ENCODE measurements at places on chromosomes 1 and 21.

- no peak for DNase-seq
Measured at GRCh38 chr21:41032541-41032940, 135.4 kb upstream of the BACE2 start.

GRCh38 chr1:219175212-219175564 lies 1.5 kb downstream of the LYPLAL1 start:
- no peak for DNase-seq

- no peak for DNase-seq
Measured at GRCh38 chr1:43872280-43872679, 61.3 kb upstream of the ARTN start.

DNA sequence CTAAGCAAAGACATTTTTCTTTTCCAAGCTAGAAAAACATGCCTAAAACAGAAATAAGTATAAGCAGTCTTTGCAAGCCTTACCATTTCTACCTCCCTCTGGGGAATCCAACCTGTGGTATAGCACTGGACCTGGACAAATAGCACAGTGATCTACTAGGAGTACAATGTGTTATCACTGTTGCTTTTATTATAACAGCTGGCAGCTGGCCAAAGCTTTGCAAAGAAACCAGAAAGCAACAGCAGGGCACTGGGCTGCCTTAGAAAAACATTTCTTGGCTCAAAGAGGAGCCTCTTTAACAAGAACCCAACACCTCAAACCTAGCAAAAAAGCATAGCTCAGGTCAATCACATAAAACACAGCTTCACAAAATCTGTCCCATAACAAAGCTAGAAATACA lies 294.5 kb upstream of the GREM2 start:
- no peak for DNase-seq

DNA sequence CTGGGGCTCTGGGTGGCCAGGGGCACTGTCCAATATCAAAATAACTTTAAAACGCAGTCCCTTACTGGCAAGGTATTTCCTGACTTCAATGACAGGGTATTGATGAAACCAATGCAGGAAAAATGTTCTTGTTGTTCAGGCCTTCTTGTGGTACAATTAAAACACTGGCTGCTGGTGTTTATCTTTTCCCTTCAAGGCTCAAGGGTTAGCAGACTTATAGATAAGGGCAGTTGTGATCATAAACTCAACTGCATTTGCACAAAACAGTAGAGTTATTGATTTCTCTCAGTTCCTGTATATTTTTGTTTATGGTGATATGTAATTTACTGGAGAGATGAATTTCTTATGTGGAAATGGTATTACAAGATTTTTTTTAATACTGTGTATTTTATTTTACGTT lies 2.7 kb upstream of the CD84 start:
- no peak for DNase-seq

DNA sequence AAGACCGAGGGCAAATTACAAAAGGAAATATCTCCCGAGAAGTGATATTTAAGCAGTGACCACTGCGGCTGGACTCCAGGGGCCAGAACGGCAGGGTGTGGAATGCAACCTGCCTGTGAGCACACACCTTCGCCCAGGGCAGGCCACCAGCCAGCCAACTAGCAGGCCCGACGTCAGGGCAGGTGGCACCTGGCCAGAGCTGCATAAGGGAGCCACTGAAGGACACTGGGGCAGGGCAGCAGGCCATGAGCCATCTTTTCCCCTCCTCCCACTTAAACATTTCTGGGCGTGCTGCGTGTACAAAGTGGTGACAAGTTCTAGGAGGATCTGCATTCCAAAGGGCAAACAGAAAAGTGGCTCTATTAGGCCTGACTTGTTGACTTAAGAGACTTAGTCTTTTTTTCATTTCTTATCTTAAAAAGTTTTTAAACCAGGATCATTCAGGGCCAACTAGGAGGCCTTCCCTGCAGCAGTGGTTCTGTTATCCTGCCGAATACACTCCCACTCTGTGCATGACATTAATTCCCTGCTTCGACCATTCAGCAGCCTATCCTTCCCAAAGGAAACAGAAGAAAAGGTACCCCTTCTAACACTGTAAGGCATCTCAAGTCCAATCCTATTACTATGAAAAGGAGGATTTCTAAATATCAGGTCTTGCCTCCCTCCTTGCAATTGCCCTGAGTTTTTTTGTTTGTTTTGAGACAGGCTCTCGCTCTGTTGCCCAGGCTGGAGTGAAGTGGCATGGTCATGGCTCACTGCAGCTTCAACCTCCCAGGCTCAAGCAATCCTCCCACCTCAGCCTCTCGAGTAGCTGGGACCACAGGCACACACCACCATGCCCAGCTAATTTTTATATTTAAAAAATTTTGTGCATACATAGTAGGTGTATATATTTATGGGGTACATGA lies 96.3 kb downstream of the BCAR3 start:
- no peak for DNase-seq

DNA sequence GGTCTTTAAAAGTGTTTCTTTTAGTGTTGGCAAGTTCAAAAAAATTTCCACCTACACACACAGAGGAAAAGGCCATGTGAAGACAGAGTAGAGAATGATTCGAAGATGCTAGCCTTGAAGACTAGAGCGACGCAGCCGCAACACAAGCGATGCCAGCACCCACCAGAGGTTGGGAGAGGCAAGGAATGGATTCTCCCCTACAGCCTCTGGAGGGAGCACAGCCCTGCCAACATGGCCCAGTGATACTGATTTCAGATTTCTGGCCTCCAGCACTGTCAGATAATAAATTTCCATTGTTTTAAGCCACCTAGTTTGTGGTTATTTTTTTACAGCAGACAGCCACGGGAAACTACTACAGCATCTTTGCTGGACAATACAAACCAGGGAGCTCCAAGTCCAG lies 6.9 kb upstream of the ADAR start:
- DNase-seq, result no peak

GRCh38 chr1:31548534-31548906 lies 27.8 kb upstream of the TINAGL1 start:
- DNase-seq, result no peak

DNA sequence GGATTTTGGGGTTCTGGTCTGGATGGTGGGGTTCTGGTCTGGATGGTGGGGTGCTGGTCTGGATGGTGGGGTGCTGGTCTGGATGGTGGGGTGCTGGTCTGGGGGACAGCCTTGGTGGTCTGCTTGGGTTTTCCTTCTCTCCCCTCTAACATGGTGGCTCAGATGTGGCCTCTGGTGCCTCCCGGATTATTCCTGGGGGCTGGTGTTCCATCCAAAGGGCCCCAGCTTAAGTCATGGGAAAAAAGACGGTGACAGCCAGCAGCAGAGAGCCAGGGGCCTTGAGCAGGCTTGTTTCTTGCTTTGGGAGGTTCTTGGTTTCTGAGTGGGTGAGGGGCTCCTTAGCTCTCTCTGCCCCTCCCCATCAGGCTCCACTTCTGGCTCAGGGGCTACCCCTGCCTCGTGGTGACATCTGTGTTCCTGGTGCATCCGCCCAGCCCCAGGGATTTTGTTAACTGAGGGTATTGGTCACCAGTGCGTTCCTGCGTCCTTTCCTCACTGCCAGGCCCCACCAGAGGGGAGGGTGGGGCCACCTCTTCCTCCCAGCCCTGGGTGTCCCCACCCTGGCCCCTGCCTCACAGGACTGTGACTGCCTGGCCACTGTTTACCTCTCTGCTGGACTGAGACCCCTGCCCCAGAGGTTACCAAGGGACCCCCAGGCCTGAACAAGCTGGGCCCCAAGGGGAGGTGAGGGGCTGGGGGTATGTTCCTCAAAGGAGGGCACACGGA lies 43.2 kb upstream of the ACTRT2 start:
- no peak for DNase-seq

- DNase-seq, result no peak
Measured at GRCh38 chr1:6080469-6080868, 34.8 kb downstream of the KCNAB2 start.

- no peak for DNase-seq
Measured at GRCh38 chr1:79760531-79760930, 754.0 kb upstream of the ADGRL4 start.

- no peak for DNase-seq
Measured at GRCh38 chr1:73176902-73177301, 894.6 kb upstream of the NEGR1 start.

DNA sequence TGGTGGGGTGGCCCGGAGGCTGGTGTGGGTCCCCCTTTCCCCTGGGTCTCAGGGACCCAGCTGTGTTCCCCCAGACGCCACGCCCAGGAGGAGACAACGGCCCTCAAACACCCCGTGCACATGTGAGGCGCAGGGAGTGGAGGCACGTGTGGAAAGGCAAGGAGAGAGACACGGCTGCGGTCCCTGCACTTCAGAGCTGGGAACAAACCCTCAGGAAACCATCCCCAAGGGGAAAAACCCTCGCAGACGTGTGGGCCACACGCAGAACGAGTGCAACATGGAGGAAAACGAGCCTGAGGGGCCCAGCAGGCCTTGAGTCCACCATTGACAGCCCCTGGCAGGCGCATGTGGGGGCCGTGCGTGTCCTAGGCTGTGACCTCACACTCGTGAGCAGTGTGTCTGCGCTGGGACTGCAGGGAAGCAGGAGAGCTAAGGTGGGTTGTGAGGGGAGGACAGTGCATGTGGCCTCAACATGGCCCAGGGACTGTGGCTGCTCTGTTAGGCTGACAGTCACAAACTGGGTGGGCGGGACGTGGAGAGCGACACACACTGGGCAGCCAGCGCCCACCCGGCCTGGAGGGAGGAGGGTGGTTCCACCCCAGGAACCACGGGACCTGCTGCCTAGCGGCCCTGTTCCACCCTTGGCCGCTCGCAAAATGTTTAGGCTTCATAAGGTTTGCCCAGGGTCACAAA lies 20.0 kb downstream of the ITGB2 start:
- DNase-seq, result no peak

- no peak for DNase-seq
Measured at GRCh38 chr1:56105397-56105796, 474.0 kb downstream of the PLPP3 start.

- DNase-seq, result no peak
Measured at GRCh38 chr1:22886211-22886610, 86.5 kb downstream of the LACTBL1 start.

GRCh38 chr21:28025111-28025510 lies 967.6 kb downstream of the LTN1 start:
- DNase-seq, result no peak

DNA sequence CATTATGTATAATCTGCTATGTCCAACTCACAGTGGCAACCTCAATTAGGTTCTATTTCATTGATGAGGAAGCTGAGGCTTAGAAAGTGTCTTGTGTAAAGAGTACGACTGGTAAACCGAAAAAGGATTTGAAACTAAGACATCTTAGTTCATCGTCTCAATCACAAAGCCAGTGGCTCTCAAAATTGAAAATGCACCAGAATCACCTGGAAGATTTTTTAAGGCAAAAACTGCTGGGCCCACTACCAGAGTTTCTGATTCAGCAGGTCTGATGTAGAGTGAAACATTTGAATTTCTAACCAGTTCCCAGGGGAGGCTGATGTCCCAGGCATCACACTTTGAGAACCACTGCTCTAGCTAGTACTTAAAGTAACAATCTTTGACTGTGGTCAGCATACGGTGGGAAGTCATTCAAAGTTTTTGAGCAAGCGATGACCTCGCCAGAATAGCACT lies 5.2 kb upstream of the LRRC53 start:
- DNase-seq, result no peak

DNA sequence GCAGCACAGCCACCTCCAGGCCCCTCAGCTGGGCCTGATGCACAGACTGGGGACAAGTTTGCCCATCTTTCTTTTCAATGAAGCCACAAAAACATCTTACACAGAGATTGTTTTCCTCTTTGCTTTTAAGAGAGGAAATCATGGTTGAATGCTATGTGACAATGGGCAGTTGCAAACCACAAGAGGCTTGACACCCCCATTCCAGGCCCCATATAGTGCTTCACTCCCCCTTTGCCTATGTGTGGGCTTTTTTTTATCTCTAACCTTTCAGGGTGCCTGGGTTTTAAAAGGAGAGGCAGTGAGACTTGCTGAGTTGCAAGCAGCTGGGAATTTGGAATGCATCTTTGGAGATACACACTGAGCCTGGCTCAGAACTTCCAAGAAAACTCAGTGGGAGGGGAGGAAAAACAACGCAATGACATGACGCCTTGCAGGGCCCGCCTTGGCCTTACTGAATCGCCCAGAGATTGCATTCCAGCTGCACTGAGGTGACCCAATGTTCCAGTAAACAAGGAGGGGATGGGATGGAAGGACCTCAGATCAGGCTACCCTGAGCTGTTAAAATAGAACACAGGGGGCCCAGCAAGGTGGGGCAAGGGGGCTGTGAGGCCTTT lies 145.2 kb upstream of the ZNF648 start:
- DNase-seq, result no peak

DNA sequence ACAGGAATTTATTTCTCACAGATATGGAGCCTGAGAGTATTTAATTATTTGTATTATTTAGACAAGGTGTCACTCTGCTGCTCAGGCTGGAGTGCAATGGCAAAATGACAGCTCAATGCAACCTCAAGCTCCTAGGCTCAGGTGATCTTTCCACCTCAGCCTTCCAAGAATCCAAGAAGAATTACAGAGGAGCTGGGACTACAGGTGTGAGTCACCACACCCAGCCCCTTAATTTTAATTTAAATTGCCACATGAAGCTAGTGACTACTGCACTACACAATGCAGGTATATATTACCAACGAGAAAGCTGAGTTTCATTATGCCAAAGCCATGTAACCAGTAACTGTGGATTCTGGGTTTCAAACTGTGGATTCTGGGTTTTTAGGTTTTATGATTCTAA lies 2.1 kb downstream of the KHDC4 start:
- no peak for DNase-seq

GRCh38 chr1:207364614-207365013 lies 43.1 kb downstream of the CD55 start:
- no peak for DNase-seq

DNA sequence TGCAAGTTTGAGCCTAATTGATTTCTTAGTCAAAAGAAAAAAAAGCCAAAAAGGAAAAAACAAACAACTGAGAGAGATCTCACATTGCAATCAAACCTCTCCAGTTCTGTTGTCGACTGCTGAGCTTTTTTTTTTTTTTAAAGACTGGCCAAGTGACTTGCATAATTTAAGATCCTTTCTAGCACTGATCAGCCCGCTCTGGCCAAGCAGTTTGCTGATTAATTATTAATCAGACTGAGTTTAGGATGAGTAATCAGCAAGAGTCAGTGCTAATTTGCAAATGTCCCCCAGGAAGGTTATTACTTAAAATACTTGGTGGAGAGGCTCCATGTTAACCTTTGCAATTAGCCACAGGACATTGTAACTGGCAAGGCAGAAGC lies 39.3 kb downstream of the HMGB4 start:
- no peak for DNase-seq

- no peak for DNase-seq
Measured at GRCh38 chr1:19468397-19468956, 16.9 kb downstream of the CAPZB start.

DNA sequence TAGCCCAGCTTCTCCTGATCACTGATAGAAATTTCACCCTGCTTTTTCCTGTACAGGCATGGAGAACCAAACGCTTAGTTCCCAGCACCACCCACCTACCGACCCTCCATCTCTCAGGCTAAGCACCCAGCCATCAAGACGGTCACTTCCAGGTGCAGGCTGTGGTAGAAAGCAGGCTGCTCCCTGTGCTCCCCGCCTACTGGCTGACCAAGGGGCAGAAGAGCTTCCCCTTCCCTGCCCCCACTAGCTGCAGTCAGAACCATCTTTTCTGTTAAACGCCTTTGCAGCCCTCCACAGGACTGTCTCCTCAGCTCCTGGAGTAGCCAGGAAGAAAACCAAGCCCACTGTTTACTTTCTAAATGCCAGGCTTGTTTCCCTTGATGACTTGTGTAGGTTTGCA lies 23.0 kb downstream of the SPATA46 start:
- no peak for DNase-seq
